Kidney epithelial cell (primary cell): ENCODE measurements at places on chromosomes 7 and 10.

DNA sequence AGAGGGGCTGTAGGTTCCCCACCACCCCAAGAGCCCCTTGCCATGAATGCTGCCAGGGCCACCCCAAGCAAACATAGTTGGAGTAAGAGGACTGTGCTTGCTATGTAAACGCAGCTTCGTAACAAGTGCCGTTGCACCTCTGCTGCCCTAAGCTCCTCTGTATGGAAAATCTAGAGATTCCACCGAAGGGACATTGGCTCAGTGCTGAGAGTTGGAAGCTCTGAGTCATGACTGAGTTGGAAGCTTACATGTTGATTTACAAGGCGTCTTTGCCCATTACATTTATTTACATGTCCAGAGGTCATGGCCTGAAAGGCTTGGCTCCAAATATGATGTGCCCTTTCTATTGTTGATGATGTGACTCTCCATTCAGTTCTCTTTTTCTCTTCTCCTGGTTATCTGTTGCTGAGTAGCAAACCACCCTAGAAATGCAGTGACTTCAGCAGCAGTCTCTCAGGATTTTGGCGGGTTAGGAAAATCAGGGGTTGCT lies 233.1 kb upstream of the TCF7L2 start:
- DNase-seq: no peak

GRCh38 chr7:101957744-101958525 lies 140.5 kb downstream of the CUX1 start:
- no peak for DNase-seq

GRCh38 chr10:64785816-64786215 lies 1264.6 kb downstream of the REEP3 start:
- no peak for DNase-seq

- DNase-seq: no peak
Measured at GRCh38 chr7:149741629-149742028, 31.8 kb downstream of the ZNF467 start.

DNA sequence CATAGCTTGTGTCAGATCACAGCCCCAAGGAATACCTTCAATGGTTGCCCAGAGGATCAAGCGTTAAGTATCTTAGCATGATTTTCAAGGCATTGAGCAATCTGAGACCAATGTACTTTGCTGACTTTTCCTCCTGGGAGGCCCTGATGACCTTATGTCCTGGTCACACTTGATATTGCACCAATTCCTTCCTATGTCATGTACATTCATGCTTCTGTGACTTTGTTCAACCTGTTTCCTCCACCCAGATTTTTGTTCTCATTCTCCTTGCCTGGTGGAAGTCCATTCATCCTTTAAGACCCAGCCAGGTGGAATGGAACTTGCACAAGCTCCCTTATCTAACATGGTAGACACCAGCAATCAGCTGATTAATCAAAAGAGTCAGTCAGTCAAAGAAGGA lies 160.8 kb downstream of the PFKFB3 start:
- no peak for DNase-seq

- DNase-seq: no peak
Measured at GRCh38 chr10:110815354-110816004, 56.2 kb upstream of the PDCD4 start.

DNA sequence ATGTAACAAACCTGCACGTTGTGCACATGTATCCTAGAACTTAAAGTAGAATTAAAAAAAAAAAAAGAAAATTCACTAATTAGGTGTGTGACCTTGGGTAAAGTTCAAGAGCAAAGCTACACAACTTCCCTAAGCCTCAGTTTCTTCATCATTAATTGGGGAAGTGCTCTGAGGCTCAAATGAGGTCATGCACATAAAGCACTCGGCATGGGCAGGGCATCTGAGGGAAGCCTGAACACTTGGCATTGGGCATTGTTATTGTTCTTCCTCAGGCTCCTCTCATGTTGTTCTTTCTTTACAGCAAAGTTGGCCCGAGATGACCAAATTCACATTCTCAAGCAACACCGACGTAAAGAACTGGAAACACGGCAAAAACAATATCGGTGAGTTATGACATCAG lies 21.5 kb downstream of the ALOX5 start:
- no peak for DNase-seq

- no peak for DNase-seq
Measured at GRCh38 chr10:52368725-52369124, 54.6 kb downstream of the DKK1 start.

DNA sequence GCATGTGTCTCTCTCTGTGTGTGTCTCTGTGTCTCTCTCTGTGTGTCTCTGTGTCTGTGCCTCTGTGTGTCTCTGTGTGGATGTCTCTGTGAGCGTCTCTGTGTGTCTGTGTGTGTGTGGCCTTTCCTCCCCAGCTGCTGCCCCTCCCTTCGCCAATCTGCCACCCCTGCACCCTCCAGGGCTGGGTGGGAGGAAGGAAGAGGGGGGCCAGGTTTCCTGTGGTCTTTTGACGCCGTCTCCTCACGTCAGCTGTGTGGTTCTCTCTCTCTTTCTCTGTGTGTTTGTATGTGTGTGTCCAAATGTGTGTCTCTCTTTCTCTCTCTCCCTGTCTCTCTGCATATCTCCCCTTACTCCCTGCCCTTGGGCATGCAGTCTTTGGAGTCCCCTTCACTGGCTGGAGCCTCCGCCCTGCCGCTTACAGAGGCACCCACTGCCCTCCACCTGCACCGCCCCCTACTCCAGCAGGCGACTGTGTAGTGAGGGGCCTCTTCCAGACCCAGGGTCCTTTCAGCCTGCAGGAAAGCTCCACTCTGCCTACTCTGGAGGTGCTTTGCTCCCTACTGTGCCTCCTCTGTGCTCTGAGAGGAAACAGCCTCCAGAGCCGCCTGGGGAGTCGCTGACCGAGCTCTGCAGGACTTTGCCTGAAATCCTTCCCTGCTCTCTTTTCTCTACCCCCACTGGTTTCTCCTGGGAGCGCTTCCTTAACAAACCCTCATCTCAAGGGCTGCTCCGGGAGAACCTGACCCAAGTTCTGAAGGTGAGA lies 44.2 kb upstream of the C10orf71 start:
- no peak for DNase-seq

DNA sequence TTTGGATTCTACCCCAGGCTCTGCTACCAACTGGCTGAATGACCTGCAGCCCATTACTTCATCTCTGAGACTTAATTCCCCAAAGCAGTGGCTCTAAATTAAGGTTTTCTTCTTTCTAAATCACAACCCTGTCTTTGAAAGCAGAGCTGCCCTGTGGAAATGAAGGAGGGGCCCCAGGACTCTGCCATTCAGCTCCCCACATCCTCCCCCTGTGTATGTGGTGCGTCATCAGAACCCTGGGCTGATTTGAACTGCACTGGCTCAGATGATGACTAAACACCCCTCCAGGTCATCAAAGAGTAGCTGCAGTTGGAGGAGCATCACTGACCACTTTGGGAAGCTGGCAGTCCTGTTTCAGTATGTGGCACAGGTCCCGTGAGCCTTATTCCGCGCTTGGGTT lies 46.6 kb downstream of the BPGM start:
- DNase-seq: peak; percentile 53

DNA sequence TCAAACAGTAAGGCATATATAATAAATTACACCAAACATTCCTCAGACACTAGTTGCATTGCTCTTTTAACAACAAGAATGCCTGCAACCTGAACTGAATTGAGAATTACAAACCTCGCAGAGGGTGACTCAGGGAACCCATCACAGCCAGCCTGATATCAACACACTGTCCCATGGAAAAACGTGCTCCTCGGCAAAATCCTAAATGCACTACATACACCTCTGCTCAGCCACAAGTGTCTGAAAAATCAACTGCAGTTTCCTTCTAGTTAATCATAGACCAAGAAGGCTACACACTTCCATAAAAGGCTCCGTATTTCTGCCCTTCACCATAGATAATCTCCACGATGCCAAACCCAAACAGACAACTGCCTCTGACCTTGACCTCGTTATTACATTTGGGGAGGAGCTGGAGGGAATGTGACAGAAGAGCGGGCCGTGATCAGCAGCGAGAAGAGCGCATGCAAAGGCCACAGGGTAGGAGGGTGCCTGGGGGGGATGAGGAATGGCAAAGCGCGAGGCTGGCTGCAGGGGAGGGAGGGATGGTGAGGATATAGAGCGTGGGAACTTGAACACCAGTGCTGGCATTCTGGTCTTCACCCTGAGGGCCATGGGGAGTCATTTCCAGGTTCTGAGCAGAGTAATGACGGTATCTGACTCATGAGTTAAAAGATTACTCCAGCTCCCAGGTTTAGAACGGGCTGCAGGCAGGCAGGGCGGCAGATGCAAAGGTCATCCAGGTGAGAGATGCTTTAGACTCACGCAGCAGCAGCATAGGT lies 201.9 kb upstream of the FRMD4A start:
- DNase-seq: peak; percentile 78

DNA sequence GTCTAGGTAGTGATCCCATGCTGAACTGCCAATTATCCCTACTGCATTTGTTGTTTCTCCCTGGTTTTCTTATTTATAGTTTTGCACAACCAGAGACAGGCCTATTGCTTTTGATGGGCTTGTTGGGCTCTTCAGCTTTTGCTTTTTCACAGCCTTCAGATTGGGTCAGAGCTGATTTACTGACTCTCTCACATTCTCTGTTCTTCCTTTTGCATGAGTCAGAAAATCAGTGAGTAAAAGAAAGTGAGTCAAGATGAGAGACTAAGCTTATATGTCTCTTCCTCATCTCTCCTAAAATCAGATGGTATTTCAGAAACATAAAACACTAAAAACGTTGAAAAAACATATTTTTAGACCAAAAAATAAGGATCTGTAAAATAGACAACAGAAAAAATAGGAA lies 1135.4 kb downstream of the XPNPEP1 start:
- DNase-seq: peak; percentile 35

DNA sequence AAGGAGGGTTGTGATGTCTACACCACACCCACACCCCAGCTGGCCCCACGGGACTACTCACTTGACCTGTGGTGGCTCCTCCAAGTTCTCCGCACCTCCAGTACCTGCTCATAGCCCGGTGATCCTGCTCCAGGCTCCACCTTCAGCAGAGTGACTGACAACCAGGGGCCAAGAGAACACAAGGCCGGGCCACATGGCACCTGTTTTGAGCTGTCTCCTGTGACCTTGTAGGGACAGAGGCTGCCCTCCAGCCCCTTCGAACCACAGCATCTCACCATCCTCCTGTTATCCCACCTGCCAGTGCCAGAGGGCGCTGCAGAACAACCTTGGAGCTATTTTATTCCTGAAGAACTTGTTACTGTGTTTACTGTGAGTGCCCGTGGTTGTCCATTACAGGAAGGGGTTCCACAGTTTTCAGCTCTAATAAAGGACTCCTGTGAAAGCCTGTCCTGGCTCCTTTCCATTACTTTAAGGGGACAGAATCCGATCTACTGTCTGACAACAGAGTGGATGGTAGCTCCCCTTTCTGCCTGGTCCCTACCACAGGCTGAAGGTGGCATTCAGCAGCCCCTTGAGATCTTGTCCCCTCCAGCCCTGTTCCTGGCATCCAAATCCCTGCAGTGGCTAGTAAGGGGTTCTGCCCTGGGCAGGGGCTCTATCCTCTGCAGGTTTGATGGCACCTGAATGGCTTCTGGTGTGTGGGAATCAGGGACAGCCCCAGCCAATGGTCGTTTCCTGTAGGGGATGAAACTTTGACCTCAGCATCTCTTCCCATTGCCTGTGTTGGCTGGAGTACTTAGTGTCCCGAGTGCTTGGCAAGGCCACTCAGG lies 50.8 kb downstream of the C10orf120 start:
- DNase-seq: no peak

DNA sequence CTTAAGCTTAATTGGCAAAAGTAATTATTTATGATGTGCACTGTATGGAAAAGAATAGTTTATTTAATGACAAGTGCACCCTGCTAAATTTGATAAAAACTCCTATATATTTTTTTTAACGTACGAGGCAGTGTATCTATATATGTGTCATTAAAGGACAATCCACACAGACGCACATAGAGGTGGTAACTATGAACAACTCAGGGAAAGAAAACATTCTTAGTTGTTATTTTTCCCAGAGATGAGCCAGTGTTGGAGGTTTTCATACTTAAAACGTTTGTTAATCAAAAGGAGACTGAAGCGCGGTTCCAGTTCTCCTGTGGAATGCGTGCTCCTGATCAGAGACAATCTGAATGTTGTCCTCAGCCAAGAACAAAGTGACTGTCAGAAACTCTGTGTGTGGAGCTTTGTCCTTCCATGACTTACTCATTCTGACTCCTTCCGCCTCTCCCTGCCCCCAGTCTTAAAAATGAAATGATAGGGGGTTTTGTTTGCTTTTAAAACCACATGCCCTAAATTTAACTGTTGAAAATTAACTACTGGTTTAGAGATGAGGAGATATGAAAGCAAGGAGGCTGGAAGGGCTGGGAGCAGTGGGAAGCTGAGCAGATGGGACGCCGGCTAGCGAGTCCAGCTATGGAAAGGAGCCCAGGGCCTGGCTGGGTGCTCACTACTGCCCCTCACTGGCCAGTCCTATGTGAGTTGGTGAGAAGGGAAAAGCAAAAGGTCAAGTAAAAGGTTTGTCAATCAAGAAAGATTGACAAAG lies 99.6 kb downstream of the SVIL start:
- peak; percentile 89 for DNase-seq

GRCh38 chr7:44224080-44224973 lies 23.5 kb downstream of the YKT6 start:
- no peak for DNase-seq

DNA sequence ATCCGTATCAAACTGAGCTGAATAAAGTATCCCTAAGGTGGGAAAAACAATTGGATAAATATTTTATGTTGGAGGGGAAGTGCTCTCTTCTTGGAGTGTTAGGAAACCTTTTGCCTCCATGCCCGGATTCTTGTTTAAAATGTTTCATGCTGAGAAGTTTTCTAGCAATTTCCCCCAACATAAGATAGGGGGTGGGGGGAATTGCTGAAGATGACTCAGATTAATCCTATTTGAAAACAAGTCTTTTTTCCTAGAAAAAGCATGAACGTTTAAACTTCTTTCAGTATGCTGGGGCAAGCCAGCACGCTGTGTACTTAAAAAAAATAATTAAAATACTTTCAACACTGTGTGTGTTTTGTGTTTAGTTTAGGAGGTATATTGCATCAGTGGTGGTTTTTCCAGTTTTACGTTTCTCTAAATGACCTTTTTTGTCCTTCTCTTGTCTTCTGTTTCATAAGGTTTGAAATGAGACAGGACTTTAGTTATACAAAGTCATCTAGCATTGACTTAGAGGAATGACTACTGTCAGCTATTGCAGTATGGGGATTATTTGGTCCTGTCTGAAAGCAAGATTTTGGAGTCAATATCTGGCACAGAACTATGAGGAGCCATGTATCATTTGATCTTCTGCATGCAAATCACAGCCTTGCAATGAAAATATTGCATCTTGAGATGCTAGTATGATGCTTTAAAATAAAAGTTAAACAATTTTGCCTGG lies 295.9 kb downstream of the GATA3 start:
- no peak for DNase-seq

GRCh38 chr10:110436554-110437350 lies 61.0 kb upstream of the DUSP5 start:
- DNase-seq: no peak

GRCh38 chr10:54585572-54585971 lies 215.5 kb downstream of the PCDH15 start:
- no peak for DNase-seq
